ENCODE measurements at places on chromosomes 11 and 22.

DNA sequence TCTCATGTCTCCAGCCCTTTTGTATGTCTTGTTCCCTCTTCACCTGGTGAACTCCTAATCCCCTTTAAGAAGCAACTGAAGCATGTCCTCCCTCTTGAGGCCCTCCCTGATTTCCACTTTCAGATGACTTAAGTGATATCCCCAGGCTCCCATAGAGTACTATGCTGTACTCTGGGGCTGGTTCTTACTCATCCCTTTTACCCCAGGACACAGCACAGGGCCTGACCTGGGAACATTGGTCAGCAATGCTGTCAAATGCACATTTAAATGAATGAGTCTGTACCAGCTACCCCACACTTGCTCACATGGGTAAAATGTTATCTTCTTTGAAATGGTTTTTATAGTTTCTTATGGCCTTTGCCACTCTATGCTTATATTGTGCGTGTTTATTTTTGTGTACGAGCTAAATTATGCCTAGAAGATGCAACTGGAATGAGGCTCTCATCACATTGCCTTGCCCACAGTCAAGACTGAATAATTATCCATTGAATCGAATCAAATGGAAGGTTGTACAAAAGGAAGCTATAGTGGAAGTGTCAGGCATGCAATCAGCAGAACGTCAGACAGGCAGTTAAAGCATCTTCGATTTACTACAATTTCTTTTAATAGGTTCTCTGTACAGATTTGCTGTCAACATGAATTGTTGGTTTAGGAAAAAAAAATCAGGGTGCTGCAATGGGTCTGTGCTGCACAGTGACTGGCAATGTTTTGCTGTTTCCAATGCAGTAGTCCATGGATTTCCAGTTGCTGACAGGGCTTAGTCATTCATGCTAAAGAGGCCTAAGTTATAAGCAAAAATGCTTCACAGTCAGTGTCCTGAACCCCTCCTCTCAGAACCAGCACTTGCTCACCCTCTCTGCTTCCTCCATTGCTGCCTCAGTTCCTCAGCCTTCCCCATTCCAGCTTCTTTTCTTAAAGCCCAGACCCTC is 79.5 kb downstream of the PARVA start:
- no peak for DNase-seq

GRCh38 chr11:74307434-74307833 is 4.0 kb downstream of the P4HA3 start:
- DNase-seq = no peak

DNA sequence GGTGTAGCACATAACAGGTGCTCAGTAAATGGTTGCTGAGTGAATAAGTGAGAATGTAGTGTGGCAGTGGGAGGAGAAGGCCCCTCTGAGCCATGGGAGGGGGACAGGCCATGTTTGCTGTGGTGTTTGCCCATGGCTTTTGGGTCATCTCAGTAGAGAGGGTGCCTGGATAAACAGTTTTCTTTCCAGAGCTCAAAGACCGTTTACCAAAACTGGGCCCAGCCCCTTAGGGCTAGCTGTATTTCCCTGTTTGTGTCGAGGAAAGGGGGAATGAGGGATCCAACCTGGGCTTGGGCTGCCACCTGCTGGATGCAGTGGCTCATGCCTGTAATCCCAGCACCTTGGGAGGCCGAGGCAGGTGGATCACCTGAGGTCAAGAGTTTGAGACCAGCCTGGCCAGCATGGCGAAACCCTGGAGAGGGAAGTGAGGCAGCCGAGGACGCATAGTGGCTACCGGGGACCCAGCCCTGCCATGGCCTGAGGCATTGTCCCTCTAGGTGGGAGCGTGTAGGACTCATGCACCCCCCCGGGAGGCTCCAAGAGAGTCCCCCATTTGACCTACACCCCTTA is 8.7 kb upstream of the LTO1 start:
- DNase-seq = no peak

- no peak for DNase-seq
Observed at GRCh38 chr11:65388731-65389130, 2.3 kb downstream of the FRMD8 start.

- no peak for DNase-seq
Observed at GRCh38 chr11:14645015-14645912, 1.7 kb downstream of the PDE3B start.

DNA sequence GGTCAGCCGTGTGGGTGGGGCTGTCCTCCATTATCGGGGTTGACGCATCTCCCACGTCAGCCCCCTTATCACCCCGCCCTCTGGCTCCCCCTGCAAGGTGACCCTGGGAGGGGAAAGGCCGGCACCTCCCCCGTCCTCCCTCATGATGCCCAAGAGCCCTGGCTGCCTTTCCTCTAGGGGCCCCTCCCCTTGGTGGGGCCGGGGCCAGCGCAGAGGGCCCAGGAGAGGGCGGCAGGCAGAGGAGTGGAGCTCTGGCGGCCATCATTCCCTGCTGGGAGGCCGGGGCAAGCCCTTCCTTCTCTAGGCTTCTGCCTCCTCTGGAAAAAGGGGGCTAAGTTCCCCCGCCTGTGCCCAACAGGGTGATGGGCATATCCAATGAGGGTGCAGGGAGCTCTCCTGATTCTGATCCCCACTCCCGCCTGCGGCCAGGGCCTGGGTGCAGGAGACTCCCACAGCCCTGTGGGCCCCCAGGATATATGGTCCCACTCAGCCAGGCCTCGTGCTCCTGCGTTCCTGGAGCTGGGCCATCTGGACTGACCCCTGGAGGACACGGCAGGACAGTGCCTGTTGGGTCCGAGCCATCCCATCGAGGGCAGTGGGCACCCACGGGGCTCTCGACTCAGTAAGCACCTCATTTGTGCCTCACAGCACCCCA is 12.3 kb downstream of the MYRF start:
- DNase-seq = no peak

GRCh38 chr11:17887779-17888178 is 125.1 kb downstream of the SERGEF start:
- no peak for DNase-seq

DNA sequence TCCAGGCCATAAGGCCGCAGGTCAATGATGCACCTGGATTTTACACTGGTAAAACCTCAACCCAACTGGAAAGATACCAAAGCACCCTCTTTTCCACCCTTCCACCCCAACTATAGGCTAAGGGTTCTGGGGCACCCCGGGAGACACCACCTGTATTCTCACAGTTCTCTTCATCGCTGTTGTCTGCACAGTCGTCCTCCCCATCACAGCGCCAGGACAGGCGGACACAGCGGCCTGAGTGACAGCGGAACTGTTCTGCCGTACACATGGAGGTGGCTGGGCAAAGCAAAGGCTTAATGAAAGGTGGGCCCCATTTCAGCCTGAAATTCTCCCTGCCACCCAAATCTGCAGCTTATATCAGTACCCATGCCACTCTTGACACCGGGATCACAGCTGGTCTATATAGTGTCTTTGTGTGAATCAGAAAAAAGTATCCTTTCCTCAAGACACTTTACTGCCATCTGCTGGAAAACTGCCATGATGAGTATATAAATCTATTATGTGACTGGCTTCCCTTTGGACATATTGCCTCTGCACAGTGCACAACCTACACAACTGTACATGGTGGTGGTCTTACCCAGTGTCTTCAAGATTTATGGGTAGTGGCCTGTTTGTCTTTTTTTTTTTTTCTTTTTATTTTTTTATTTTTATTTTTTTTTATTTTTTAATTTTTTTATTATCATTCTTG is 21.5 kb downstream of the LRP4 start:
- DNase-seq = no peak

DNA sequence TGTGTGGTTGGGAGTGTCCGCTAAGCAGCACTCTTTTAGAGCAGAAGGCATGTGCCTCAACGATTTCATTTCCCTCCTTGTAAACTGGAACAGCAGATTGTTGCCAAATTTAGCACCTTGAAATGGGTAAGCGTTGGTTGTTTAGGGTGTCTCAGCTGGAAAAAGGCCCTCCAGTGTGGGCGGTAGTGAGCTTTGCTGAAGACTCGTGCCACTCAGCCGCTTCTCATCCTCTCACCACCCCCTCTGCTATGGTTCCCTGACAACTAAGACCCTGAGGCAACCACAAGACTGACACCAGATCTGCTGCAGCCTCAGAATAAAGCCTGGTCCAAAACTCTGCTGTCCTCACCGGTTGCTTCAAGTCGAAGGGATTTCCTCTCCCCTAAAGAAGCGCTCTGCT is 9.9 kb upstream of the FERMT3 start:
- DNase-seq = no peak

- no peak for DNase-seq
Observed at GRCh38 chr11:76339221-76339620, 41.7 kb downstream of the THAP12 start.

GRCh38 chr11:88709567-88709966 is 356.2 kb downstream of the GRM5 start:
- DNase-seq = no peak

GRCh38 chr11:94885581-94885980 is 87.8 kb downstream of the CWC15 start:
- no peak for DNase-seq

- DNase-seq = no peak
Observed at GRCh38 chr22:49365191-49365837, 462.4 kb downstream of the BRD1 start.

GRCh38 chr22:27310966-27311697 is 490.4 kb downstream of the MN1 start:
- DNase-seq = no peak

DNA sequence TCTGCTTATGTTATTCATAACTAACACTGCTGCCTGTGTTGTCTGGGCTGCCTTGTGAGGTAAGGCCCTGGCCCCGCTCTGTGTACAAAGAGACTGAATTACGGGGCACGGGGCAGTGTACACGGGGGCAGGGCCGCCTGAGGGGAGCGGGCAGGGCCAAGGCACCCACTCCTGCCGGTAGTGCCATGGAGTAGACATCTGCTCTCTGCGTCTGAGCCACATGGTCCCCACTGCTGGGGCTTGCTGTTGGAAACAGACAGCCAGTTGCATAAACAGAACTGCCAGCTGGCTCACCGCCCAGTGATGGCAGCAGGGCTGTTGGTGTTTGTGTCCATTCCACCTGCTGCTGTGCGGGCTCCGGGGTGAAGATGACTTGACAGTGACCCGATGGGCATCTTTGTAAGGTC is 19.8 kb downstream of the FAM118A start:
- DNase-seq = no peak

GRCh38 chr11:494761-495536 is 12.1 kb downstream of the RNH1 start:
- DNase-seq = no peak

DNA sequence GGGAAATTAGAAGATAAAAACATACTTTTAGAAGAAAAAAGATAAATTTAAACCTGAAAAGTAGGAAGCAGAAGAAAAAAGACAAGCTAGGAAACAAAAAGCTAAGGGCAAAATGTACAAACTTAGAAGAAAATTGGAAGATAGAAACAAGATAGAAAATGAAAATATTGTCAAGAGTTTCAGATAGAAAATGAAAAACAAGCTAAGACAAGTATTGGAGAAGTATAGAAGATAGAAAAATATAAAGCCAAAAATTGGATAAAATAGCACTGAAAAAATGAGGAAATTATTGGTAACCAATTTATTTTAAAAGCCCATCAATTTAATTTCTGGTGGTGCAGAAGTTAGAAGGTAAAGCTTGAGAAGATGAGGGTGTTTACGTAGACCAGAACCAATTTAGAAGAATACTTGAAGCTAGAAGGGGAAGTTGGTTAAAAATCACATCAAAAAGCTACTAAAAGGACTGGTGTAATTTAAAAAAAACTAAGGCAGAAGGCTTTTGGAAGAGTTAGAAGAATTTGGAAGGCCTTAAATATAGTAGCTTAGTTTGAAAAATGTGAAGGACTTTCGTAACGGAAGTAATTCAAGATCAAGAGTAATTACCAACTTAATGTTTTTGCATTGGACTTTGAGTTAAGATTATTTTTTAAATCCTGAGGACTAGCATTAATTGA is 1.0 kb downstream of the MALAT1 start:
- DNase-seq = no peak

GRCh38 chr11:77517226-77517625 is 43.3 kb upstream of the PAK1 start:
- no peak for DNase-seq

GRCh38 chr22:46390652-46391301 is 55.3 kb downstream of the TRMU start:
- no peak for DNase-seq

DNA sequence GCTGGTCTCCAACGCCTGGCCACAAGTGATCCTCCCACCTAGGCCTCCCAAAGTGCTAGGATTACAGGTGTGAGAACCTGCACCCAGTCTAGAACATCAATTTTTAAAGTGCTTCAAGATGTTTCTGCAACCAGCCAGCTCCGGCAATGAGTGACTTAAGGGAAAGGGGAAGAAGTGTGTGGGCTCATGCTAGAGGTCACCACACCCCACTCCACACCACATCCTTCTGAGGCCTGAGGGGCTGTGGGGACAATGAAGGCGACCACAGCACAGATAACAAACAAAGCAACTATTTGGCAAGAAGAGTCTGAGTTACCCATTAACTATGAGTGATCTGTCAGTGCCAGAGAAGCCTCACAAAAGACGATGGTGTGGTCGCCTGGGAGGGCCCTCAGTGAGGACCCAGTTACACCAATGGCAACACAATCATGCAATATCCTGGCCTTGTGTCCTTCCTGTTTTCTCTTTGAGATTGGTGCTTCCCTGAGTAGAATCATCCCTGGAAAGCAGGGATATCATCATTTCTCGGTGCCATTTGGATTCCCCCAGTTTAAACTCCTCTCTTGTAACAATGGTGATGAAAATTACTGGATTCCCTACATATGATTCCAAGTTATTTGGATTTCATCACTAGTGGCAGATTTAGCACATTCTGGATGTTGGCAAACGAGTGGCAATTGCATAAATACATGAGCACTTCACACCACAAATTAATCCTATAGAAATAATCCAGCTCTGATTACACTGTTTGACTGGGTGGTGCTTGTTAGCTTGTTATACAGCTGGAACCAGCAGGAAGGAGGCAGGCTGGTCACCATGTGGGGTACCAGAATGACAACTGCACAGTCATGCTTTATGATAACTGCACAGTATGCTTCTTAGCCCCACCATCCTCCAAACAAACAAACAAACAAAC is 18.4 kb downstream of the ABTB2 start:
- no peak for DNase-seq

GRCh38 chr11:127678631-127679030 is 678.1 kb upstream of the KIRREL3 start:
- no peak for DNase-seq

DNA sequence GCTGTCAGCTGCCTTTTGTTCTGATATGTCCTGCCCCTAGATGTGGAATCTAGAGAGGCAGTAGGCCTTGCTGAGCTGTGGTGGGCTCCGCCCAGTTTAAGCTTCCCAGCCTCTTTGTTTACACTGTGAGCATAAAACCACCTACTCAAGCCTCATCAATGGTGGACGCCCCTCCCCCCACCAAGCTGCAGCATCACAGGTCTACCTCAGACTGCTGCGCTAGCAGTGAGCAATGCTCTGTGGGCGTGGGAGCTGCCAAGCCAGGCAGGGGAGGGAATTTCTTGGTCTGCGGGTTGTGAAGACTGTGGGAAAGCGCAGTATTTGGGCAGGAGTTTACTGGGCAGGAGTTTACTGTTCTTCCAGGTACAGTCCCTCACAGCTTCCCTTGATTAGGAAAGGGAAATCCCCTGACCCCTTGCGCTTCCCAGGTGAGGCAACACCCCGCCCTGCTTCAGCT is 98.5 kb downstream of the SMCO4 start:
- DNase-seq = no peak
